ENCODE measurements at places on chromosomes 7 and 10.

DNA sequence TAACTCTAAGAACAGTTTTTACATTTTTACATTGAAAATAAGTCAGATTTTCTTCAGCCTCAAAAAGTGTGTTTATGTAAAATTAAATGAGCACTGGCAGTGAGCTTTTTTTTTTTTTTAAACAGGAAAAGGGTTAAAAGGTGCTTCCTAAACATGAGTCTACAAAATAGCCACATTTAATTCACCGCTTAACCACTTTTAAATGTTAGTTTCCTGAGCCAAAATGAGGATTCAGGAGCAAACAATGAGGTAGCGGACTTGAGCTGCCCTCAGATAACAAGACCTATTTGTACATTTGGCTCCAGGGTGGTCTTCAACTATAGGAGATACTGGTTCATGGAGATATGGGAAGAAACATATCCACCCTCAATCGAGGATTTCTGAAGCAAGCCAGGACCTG lies 22.8 kb downstream of the AKR1C3 start:
- no peak for DNase-seq

DNA sequence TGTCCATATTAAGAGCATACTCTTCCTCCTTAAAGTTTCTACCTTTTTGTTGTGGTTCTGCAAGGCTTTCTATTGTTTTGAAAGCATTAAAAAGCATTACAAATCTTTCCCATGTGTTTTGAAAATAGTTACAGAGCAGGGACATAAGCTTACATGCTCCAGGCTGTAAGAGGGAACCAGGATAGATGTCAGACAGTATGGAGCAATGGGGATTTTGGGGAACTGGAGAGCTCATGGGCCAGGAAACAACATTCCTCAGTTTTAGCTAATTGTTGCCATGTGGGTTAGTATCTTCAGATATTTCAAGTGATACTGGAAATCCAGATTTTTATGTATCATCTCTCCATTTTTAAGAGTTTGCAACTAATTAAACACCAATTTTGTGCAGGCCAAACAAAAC lies 3.5 kb downstream of the MDFIC start:
- DNase-seq = no peak

GRCh38 chr10:59830601-59831259 lies 75.6 kb downstream of the CCDC6 start:
- DNase-seq = no peak

DNA sequence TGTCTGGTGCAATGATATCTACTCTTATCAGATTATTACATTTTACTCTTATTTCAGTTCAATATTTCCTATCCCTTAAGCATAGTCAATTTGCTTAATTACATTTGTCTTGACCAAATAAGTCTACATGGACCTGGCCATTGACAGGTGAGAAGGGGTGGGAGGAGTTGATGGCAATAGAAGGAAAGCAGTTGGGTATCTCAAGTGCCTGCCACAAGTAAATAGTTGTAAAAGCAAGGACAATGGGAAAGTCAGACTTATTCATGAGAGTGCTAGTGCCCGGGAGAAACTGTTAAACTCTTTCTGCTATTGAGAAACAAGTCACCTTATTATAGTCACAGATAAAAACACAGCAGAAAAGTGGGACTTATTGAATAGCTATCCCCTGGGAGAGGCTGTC lies 32.4 kb upstream of the HGF start:
- DNase-seq = no peak

- DNase-seq = no peak
Observed at GRCh38 chr10:101071267-101071884, 9.6 kb downstream of the KAZALD1 start.

- DNase-seq = no peak
Observed at GRCh38 chr10:50439187-50439586, 184.6 kb downstream of the SGMS1 start.

GRCh38 chr10:86941991-86942421 lies 15.4 kb downstream of the MMRN2 start:
- DNase-seq = no peak

DNA sequence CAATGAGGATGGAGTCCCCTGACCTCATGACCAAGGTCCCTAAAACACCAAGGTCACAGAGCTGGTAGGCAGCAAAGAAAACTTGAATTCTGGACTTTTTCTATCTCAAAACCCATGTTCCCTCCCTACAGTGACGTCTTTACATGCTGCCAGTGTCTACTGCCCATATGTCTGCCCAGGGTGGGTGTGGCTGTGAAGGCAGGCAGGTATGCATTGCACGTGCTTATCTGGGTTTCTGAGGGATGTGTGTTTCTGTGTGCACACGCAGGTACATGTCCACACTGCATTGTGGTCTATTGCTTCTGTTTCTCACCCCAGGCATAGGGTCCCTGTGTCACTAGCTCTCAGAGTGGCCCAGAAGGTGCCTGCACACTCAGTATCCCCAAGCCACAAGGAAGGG lies 13.5 kb downstream of the ATP6V1F start:
- DNase-seq = no peak

GRCh38 chr7:1938788-1939433 lies 268.8 kb downstream of the ELFN1 start:
- DNase-seq = no peak

DNA sequence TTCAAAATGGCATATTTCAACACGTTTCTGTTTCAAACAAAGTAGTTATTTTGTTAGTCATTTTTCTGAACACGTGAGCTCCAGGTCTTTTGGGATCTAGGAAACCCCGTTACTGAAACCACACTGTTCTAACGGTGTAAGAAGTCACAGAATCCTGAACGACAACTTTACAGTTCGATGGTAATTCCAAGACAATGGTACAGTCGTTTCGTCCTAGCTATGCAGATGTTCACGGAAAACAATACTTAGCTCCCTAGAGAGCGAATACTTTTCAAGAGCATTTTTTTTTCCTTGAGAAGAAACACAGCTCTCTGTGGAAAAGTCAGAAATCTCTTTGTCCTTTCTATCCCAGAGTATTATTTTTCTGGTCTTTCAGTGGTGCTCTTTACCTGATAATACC lies 254.1 kb downstream of the ADARB2 start:
- no peak for DNase-seq

- no peak for DNase-seq
Observed at GRCh38 chr7:15753887-15754579, 67.5 kb upstream of the MEOX2 start.

All from stimulated activated naive CD4-positive, alpha-beta T cell treated with Interleukin-2 at 50 U/mL for 16 hours (primary cell).